ENCODE measurements at places on chromosomes 13 and 19. TPM values are rescaled to one million over a fixed set of nuclear protein-coding genes. Genes with fewer than 3 reads are reported as not detected.

- DNase-seq = no peak
These were observed 251.4 kb downstream of the ITGBL1 start for GRCh38 chr13:101703838-101704237.

DNA sequence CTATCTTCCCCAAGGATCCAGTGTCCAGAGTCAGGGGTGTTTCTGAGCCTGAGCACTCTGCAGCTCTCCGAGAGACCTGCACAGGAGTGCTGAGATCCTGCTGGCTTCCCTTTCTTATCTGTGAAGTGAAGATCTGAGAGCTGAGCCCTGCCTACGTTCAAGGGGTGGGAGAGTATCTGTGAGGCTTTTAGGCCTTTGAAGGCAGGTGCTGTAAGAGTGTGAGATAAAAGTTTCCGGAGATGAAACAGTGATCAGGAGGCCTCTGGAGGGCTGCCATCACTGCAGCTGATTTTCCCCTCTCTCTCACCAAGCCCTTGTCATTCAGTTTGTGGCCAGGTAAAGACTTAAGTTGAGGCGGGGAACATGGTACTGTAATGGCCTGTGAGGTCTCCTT, 83.1 kb downstream of the AKAP11 start:
- no peak for DNase-seq

ATP7B gene
- polyA plus RNA-seq = 3.0 TPM

ANKLE1 gene
- 0.66 TPM for polyA plus RNA-seq

DNA sequence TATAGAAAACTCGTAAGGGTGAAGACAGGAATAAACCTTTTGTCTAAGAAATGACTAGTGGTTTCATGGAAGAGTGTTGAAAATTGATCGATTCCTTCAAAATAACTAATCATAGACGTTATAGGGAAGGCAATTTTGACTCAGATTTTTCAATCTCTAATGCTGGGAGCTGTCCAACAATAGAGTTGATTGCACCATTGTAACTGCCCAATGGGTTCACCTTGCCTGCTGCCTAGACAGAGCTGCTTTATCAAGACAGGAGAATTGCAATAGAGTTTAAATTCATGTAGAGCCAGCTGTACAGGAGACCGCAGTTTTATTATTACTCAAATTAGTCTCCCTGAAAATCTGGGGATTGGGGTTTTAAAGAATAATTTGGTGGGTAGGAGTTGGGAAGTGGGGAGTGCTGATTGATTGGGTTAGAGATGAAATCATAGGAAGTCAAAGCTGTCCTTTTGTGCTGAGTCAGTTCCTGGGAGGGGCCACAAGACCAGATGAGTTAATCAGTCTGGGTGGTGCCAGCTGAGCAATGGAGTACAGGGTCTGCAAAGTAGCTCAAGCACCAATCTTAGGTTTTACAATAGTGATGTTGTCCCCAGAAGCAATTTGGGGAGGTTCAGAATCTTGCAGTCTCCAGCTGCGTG, 16.8 kb upstream of the ADGRE2 start:
- no peak for DNase-seq

ZNF724 gene
- polyA plus RNA-seq = 0.51 TPM

All from urinary bladder (tissue), 4 donors.